ENCODE measurements at places on chromosomes 7 and 10. TPM values are rescaled to one million over a fixed set of nuclear protein-coding genes. Genes with fewer than 3 reads are reported as not detected.

TM9SF3 gene
- total RNA-seq = 121 TPM

VWC2 gene
- total RNA-seq = 3.7 TPM

ATG9B gene
- total RNA-seq = 1.9 TPM

VIPR2 gene
- 13.5 TPM for total RNA-seq

PGAM2 gene
- 23.7 TPM for total RNA-seq

UCN3 gene
- total RNA-seq = not detected

UCMA gene
- not detected for total RNA-seq

TAS2R4 gene
- total RNA-seq = 5.6 TPM

CYP2C9 gene
- total RNA-seq = 1.5 TPM

PAPOLB gene
- 1.5 TPM for total RNA-seq

TAC1 gene
- total RNA-seq = 3.4 TPM

ANKRD16 gene
- total RNA-seq = 15.1 TPM

ZNF727 gene
- total RNA-seq = 0.66 TPM

ZNF786 gene
- total RNA-seq = 15.8 TPM

ACSM6 gene
- not detected for total RNA-seq

GLI3 gene
- total RNA-seq = 30.2 TPM

RPP30 gene
- 64.0 TPM for total RNA-seq

GUSB gene
- total RNA-seq = 50.9 TPM
